Brain microvascular endothelial cell (primary cell): ENCODE measurements at places on chromosomes 2 and 18.

- DNase-seq: no peak
These were observed 50.5 kb downstream of the GAREM1 start for GRCh38 chr18:32420084-32420750.

GRCh38 chr2:196309691-196310090 is 138.3 kb upstream of the STK17B start:
- DNase-seq: no peak

DNA sequence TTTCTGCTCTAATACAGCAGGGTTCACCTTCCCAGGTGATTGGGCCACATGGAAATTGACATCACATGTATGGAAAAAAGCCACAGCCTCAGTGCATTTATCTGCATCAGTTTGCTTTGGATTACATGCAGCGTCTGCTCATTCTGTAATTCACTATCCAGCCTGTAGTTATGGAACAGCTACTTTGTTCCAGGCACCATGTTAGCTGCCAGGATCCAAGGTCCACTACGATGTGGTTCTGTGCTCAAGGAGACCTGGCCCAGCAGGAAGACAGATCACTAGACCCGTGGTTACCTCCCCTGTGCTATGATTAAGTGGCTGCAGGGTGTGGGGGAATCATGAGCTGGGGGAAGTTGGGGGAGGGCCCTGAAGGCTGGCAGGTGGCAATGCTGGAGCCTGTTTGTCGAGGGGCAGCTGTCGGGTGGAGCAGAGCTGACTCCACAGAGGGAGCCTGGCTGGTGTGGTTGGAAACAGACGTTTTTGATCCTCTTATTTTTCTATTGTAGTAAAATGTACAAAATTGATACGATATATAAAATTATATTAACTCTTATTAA is 58.6 kb downstream of the TSHZ1 start:
- DNase-seq: no peak

DNA sequence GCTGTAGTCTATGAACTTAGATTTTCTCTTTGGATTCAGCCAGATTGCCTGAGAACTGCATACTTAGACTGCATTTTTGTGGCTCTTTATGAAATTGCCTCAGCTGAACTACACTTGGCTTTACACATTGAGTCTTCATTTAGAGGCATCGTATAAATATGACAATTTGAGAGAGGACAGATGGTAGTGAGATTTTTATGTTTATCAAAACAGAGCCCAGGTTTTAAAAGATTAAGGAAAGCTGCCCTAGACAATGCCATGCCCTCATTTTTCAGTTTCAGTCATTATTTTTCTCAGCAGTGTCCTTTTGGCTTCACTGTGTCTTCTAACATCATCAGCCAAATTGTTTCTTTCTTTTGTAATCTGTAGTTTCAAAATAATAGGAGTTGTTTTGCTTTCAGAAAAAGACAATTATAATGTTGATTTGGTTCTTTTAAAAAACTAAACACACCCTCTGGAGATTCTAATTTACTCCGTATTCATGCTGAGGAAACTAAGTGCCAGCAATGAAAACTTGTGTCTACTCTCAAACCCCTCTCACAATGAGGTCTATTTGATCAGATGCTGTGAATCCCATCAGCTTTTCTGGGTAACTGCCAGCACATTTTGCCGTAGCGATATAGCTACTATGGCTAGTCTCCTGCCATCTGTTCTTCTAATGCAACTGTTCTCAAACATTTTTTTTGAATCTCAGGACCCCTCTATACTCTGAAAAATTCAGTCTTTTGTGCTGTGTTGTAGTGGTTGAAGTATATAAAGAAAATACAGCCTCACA is 46.2 kb downstream of the TWSG1 start:
- peak; percentile 6 for DNase-seq

DNA sequence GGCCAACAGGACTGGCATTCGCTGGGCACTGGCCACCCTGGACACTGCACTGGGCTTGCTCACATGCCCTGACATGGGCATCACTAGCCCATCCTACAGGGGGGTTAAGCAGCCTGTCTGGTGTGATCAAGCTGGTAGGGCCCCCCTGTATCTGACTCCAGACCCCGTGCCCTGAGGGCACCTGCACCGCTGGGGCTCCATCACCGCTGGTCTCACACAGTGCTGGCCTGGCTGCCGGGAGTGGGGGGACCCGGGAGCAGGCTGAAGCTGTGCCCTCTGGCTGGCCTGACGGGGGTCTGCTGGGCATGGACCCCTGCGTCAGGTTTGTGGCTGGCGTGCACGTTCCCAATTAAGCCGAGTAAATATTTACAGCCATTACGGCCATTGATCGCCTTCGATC is 32.3 kb downstream of the KCNIP3 start:
- DNase-seq: no peak

GRCh38 chr2:159272156-159272555 is 14.3 kb downstream of the WDSUB1 start:
- no peak for DNase-seq

DNA sequence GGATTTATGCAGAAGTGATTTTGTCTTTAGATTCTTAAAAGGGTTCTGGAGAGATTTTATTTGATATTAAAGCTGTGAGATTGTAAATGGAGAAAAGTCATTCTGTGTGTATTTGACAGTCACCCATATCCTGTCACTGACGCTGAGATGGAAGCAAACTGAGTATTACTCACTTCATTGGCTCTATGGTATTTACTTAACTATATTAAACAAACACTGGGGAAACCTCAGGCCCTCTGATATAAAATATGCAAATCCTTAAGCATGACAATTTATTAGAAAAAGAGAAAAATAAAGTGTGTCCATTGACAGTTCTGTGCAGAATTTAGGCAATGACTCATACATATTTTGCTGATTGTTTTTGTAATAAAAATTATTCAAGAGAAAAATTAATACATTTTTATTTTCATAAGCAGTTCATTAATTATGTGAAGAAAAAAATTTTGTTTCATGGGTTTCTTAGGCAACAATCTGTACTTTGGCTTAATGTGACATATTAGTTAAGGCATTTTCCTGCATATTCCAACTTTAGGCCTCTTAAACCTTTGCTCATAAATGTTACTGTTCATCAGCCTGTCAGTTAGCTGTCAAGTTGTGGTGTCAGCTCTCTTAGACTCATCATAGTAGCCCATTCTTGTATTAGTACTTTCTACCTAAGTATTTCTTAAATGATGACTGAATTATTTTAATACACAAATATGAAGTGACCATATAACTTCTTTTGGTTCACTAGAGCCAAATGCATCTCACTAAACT is 99.9 kb downstream of the PARD3B start:
- DNase-seq: peak; percentile 46

DNA sequence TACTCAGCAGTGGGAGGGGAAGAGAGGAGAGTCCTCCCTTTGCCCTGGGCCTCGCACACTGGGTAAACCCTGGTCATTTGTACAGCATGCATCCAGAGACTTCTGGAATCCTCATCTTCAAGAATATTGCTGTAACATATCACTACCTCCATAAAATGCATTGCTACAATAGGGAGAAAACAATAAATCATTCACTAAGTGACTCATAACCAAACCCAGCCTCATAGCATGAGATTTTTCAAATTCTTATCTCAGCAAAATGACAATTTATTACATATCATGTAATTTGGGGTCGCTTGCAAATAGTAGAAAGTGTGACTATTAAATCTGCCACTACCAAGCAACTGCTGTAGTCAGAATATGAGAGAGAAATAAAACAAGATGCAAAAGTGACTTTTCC is 189.4 kb downstream of the ALK start:
- DNase-seq: no peak

GRCh38 chr18:10951631-10952544 is 197.5 kb downstream of the PIEZO2 start:
- DNase-seq: no peak

- DNase-seq: no peak
These were observed 1.2 kb downstream of the ALK start for GRCh38 chr2:29920130-29920577.

- no peak for DNase-seq
These were observed 591.2 kb downstream of the RNF144A start for GRCh38 chr2:7508296-7508943.

DNA sequence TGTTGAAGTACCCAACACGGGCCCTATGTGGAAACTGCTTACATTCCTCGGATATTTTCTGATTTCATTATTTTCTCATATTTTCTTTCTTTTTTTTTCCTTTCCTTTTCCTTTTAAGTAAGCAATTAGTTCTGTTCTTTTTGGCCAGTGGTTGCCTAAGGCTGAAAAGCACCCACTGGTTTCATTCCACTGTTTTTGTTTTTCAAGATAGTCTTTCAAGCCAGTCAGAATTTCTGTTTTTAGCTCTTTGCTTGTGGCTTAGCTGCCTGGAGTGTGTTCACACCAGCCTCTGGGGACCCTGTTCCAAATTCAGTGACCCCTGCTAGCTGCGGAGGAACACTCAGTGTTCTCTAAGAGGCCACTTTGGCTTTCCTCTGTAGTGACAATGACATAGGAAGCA is 73.6 kb downstream of the NRP2 start:
- DNase-seq: no peak

GRCh38 chr2:216441308-216442010 is 29.2 kb downstream of the SMARCAL1 start:
- no peak for DNase-seq

DNA sequence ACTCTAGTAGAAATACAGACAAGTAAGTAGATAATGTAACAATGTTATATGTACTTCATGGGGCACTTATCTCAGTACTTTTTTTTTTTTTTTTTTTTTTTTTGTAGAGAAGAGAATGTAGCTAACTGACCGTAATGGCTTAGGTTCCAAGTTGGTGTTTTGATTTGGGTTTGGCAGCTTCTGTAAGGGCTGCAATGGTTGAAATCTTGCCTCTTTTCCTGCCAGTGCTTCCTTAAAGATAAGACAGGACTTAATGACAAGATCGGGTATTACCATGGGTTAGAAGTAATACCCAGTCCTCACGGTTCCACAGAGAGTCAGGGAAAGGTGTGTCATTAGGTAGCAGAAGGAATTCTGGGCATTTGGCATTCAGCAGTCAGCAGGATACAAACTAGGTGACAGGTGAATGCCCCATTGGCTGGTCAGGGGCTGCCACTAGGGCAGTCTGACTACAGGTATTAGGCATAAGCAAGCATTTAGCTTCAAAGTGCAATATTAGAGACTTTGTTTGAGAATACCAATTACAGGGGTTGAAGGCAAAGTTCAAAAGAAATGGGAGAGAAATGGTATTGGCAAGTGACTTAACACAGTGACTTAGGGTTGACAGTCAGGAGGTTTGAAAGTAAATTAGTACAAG is 189.4 kb upstream of the RND3 start:
- no peak for DNase-seq

DNA sequence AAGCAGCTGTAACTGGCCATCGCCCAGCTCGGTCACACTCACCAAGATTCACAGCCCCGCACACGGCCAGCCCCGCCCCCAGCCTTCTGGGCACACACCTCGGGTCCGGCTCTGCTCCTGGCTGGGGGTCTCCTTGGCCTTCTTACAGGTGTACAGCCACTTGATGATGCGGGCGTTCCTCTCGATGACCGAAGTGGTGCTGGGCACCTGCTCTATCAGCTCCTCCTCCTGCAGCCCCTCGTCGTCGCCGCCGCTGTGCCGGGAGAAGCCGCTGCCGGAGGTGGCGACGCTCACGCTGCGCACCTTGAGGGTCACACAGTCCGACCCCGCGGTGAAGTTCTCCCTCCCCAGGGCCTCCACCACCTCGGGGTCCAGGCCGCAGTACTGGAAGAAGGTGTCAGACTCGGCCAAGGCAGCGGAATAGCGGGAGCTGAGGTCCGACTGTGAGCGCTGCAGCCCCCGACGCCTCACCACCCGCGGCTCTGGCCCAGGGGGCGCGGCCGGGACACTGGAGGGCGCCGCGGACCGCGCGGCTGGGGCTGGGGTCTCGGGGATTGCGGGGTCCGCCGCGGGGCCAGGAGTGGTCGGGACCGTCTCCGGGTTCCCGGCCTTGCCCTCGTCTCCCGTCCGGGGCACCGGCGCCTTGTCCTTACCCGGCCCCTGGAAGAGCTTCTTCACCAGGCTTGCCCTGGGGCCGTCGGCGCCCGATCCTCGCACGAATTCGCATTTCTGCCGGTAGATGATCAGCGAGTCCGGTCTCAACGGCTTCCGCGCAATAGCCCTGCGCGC is 769 bp downstream of the FAM110C start:
- DNase-seq: no peak

- no peak for DNase-seq
These were observed 574 bp upstream of the EML4 start for GRCh38 chr2:42168459-42169099.

- DNase-seq: no peak
These were observed 118.0 kb downstream of the PXDN start for GRCh38 chr2:1626271-1626681.

GRCh38 chr2:3139906-3140305 is 237.7 kb downstream of the EIPR1 start:
- DNase-seq: no peak

DNA sequence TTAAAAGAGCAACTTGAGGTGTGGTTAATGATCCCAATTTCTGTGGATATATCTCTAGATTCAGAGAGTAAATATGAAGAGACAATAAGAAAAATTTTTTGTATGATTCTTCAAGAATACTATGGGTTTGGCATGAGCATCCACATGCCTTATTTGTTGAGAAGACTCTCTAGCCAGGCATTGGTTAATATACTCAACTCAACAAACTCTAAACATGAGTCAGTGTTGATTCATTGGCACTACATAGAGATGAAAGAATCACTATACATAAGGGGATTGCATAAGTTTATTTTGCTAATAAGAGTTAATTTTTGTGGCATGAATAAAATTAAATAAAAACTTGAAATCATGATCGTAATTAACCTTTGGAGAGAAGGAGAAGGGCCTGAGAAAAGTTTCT is 930.2 kb upstream of the LRRTM1 start:
- no peak for DNase-seq

DNA sequence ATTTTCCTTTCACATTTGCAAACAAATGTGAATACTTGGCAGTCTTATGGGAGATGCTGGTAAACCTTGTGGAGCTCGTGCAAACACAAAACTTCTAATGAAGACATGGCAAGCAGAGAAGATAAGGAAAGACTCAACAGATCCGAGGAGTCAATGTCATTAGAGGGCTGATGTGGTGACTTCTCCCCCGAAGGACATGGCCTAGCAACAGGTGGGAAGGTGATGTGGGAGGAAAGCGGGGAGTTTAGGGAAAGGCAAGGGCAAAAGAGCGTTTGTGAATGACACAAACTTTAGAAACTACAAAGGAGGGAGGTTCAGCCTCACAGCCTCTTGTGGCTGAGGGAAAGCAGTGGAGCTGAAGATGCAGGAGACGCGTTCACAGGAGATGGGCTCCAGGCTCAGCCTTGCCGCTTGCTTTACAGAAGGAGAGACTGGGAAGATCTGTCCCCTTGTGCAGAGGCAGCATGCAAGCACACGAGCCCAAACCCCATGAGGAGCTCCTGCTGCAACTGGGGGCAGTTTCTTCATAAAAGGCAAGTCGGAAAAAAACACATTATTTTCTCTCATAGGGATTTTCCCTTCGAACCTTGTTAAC is 86.6 kb downstream of the SOWAHC start:
- DNase-seq: no peak

GRCh38 chr2:45068571-45069140 is 59.4 kb upstream of the SIX2 start:
- no peak for DNase-seq
